ENCODE measurements at places on chromosomes 1 and 21.

DNA sequence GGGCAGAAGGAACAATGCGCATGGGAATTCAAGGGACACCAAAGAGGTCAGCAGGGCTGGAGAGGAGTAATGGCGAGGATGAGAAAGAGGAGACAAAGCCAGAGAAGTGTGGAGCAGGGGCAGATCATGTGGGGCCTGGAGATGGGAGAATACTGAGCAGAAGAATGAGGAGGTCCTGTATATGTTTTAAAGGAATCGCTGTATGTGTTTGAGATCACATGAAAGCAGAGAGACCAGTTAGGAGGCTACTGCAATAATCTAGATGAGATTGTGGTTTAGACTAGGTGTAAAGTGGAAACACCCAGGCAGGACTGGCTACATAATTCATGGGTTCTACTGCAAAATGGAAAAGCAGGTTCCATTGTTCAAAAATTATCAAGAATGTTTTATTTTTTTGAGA lies 33.3 kb upstream of the SLC30A10 start:
- DNase-seq, result no peak

- no peak for DNase-seq
Observed at GRCh38 chr1:219676012-219676765, 63.3 kb upstream of the ZC3H11B start.

- DNase-seq, result no peak
Observed at GRCh38 chr1:75727571-75727970, 3.1 kb downstream of the ACADM start.

- DNase-seq, result no peak
Observed at GRCh38 chr1:25742316-25742715, 57.7 kb upstream of the SELENON start.

- no peak for DNase-seq
Observed at GRCh38 chr21:28216976-28217523, 775.6 kb downstream of the LTN1 start.

DNA sequence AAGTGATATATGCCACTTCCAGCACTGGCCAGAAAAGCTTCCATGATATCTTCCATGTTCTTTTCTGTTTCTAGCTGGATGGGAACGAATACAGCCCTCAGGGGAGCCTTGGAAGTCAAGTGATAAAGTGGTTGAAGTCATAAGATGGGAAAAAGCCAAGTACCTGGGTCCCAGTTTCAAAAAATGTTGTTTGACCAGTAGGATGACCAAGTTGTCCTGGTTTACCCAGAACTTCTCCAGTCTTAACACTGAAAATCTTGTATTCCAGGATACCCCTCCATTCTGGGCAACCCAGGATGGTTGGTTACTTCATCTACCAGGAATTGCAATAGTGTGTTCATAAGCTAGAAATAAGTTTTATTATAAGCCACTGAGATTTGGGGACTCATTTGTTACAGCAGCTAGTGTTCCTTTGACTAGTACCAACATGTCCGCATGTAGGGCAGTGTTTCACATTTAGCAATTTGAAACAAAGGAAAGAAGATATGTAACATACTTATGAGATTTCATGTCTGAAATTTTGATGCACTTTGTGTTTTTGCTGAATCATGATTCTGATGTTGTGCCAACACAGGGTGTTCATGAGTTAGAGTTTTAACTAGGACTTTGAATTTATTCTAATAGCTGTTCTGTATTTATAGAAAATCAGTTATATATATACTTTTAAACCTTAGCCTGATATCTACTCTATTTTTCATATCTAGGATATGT lies 139.9 kb downstream of the TPR start:
- DNase-seq, result no peak

- DNase-seq, result no peak
Observed at GRCh38 chr1:208962867-208963266, 620.6 kb upstream of the CAMK1G start.

DNA sequence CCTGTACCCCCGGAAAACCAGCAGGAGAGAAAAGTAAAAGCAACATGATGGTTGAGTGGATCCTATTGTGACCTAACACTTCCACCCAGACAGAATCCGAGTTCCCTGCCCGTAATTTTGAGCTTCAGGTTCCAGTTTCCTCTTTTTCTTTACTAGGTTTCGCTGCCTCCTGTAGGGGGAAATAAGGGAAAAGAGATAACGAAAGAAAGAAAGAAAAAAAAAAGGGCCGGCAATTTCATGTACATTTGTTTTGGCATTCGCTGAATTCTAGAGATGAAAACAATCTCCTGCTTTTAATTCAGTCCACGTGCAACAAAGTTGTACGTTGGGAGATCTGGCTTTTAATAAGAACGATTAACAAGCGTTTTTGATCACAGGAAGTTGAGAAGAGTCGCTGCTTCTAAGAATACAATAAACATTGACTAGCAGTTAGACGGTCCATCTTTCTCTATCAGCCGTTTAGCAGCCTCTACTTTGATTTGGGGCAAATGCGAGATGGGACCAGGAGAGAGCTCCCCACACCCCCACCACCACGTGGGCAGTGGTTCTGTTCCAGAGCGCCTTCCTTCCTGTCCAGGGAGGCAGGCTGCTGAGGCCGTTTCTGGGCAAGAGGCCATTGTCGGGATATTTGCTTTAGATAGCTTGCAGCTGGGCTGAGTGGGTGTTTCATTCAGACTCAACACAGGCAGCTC lies 155.9 kb upstream of the RUNX1 start:
- DNase-seq, result no peak

- no peak for DNase-seq
Observed at GRCh38 chr1:221788466-221788865, 46.6 kb upstream of the DUSP10 start.

DNA sequence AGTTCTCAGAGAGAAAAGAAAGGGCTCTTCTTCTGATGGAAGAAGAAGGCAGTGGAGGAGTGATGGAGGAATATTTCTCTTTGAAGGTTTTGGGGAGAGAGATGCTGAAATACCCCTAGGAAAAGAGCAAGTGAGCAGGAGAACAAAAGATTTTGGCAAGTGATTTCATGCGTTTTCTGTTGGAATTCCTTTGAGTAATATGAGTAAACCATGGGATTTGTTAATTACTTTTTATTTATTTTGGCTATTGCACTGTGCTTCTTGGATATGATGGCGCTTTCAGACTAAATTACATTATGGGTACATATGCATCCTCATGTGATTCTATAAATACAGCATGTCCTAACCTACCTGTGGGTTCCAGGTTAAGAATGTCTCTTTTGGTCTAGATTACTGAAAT lies 210.1 kb upstream of the PTGFR start:
- DNase-seq, result no peak

GRCh38 chr1:89887713-89888112 lies 66.9 kb downstream of the LRRC8D start:
- DNase-seq, result no peak

- DNase-seq, result no peak
Observed at GRCh38 chr1:114468047-114468446, 43.0 kb downstream of the TRIM33 start.

GRCh38 chr1:101136739-101137138 lies 100.1 kb upstream of the S1PR1 start:
- DNase-seq, result no peak

DNA sequence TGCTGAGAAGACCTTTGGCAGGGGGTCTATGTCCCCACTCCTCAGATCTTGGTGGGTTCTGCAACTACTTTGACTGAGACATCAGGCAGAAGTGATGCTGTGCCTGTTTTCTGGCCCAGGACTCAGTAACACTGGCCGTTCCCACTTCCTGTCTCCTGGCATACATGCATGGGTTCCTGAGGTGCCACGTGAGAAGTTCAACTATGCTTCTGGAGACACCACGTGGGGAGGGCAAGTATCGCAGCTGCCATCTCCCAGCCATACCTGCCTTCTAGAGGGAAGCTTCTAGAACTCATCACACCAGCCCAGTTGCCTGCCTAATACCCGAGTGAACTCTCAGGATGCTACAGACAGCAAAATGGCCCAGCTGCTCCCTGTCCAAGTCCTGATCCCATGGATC lies 65.8 kb downstream of the TRABD2B start:
- DNase-seq, result no peak

GRCh38 chr1:55990007-55990406 lies 589.4 kb downstream of the PLPP3 start:
- no peak for DNase-seq

GRCh38 chr1:73144311-73144710 lies 862.0 kb upstream of the NEGR1 start:
- no peak for DNase-seq

DNA sequence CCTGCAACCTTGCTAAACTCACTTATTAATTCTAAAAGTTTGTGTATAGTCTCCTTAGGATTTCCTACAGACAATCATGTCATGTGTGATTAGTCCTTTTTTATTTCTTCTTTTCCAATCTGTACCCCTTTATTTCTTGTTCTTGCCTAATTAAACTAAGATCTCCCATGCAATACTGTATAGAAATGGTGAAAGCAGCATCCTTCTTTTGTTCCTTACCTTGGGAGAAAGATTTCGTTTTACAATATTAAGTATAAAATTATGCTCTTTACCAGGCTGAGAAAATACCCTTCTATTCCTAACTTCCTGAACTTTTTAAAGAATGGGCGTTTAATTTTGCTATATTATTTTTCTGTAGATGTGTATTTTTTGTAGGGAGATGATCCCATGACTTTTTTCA lies 7.6 kb upstream of the COL18A1 start:
- DNase-seq, result no peak

DNA sequence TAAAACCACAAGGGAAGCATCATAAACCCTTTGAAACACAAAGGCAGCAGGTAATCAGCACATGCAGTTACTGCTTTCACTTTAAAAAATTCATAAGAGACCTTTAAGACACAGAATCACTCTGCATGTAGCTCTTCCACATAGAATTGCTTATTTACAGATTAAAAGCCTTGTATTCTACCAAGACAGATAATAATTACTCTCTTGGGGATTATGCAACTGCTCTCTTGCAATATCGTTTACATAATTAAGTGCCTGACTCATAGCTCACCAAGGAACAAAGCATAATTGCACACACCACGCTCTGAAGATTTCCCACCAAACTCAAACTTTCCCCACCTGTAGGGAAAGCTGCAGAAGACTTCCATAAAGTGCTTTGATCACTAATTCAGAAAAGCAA lies 87.9 kb downstream of the VAV3 start:
- DNase-seq, result peak; percentile 48

DNA sequence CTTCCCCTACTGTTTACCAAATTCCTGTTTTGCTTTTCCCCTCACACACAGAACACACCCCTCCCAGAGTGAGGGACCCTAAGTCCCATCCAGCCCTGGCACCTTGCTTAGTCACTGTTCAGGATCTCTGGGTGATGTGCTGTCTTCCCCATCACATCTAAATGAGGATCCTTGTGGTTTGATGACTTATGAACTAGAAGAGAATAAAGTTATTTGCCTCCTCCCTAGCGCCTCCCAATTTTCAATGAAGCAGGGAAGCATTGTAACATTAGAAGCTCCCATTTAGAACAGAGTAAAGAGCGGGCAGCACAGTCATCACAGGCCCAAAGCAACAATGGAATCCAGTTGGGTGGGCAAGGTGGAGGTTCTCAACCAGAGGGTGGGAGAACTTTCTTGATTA lies 27.0 kb downstream of the DISC1 start:
- no peak for DNase-seq

DNA sequence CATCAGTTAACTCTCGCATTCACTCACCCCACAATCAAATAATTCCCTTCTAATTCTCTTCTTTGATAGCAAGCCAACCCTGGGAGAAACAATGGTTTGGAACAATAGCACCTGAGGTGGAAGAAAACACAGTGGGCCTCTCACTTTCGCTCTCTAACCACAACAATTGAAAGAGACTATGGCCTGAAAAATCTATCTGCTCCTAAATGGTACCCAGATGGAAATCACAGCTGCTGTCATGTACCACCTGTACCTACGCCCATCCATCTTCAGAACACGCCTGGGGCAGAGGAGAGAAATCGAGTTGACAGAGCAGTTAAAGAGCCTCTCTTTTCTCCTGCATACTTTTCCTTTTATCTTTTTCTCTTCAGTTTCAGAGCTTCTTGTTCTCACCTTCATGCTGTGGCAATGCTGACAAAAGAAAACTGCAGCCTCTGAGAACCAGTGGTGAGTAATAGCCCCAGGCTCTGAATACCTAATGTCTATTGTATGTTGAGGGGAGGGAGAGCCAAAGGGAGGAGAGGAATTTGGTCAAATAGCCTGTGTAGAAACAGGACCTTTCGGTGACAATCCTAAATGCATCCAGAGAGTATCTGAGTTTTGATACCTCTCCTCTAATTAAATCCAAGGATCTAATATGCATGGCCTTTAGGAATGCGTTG lies 57.7 kb downstream of the ZC3H11B start:
- DNase-seq, result no peak

DNA sequence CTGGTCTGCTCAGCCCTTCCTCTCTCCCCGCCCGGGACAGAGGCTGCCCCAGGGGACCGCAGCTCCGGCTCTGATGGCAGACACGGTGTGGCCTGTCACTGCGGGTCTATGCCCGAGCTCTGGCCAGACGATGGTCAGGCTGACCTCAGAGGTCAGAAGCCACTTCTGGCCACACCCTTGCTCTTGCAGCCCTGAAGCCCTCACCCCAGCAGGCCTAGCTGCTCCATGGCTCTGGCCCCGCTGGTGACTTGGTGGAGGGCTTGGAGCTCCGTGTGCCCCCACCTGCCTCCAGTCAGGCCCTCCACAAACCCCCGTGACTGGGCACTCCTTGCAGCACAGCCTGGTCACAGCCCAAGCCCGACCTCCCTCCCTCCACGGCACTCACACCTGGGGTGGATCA lies 47.6 kb downstream of the PRDM16 start:
- DNase-seq, result no peak

GRCh38 chr1:35186239-35186638 lies 6.7 kb downstream of the SFPQ start:
- no peak for DNase-seq

DNA sequence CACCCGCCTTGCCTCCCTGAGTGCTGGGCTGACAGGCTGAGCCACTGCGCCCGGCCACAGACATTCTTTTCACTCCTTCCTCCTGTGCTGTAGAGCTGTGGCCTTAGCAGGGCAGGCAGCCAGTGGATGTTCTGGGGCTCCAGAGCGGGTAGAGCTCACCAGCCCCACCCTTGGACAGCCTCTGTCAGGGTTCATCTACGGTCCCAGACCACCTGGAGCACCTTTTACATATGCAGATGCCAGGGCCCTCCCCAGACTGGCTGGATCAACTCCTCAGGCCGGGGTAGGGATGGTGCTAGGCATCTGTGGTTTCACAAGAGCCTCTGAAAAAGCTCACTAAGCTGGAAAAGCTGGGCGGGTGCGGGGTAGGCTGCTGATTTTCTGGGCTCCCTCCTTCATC lies 4.6 kb downstream of the ATP13A2 start:
- no peak for DNase-seq

GRCh38 chr1:198606020-198606438 lies 32.8 kb upstream of the PTPRC start:
- DNase-seq, result no peak

DNA sequence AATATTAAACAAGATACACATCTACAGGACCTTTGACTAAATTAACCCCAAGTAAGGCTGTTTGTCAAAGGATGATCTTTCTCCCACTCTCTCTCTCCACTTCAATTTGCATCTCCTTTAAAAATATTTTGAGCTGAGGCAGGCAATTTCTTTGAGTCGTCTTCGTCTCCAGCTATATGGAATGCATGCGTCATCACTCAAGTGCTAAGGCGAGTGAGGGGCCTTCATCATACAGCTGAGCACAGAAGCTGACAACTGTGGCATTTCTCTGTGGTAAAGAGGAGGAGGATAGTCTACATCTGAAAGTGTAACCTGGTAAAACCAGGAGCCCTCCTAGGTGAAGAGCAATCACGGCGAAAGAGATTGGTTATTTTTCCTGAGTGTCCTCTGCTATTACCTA lies 7.6 kb downstream of the EPHX4 start:
- DNase-seq, result no peak
